ENCODE measurements at places on chromosomes 11 and 22.

GRCh38 chr11:288478-289397, at the start of gene PGGHG:
Gene PGGHG (plus strand): TSS chr11:289126. CDS start chr11:289817, 691 bp downstream.
- DNase-seq = peak; percentile 65

- DNase-seq = peak; percentile 54
These were observed 8.4 kb upstream of the FTH1 start for GRCh38 chr11:61975638-61976419.

GRCh38 chr11:43315966-43316365, 4.2 kb downstream of the API5 start:
- no peak for DNase-seq

DNA sequence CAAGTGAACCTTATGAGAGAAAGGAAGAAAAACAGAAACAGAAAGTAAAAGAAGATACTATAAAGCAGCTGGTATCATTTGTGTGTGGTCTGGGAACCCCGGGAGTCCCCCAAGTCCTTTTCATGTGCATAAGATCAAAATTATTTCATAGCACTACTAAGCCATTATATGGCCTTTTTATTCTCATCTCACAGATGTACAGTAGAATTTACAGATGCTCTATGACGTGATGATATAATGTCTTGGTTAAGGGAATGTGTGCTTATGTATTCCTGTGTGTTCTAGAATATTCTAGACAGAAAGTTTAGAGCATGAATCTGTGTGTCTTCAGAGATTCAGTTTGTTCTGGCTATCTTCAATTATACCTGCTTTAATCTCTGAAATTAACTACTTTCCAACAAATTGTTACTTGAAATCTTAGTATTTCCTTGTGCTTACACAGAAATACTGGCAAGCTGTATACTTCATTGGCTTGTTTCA, 8.6 kb upstream of the TPP1 start:
- no peak for DNase-seq

DNA sequence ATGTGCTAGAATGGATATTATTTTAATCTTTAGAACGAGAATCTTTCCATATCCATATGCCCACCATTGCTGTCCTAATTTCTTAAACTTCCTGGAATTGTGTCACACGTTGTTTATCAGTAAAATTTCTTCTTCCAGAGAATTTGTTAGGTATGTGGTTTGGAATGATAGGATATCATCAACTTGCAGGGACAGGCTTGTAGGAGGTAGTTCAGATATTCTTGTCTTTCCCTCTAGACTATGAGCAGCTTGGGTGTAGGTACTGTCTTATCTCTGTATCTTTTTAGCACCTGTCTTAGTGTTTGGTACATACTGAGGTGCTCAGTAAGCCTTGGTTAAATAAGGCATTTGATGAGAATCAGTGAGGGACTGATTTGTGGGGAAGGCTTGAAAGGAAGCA, 3.4 kb downstream of the CTNND1 start:
- no peak for DNase-seq

DNA sequence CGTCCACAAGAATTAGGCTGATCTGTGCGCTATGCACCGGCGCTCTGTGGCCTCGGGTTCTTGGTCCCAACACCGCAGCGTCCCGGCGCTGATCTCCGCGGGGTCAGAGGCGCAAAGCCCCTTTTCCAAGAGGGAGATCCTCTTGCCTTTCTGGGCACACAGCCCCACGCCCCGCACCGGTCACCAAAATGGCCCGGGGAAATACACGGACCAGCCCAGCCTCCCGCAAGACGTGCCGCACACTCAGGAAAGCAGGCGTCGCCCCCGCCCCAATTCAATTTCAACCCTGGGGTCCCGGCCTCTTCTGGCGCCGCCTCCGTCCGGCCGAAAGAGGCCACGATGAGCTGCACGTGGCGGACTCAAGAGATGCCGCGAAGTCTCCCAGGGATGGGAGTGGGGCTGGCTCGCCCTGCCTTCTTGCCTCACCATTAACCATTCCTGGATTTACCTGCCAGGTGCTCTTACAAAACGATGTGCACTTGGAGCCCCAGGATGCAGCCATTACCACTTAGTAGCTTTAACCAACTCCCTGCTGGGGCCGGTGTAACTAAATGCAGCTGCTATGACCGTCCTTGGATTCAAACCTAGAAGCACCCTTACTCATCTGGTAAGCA, 10.5 kb downstream of the PIWIL3 start:
- DNase-seq = no peak

GRCh38 chr11:95154514-95154913, 64.9 kb downstream of the ENDOD1 start:
- DNase-seq = peak; percentile 63

DNA sequence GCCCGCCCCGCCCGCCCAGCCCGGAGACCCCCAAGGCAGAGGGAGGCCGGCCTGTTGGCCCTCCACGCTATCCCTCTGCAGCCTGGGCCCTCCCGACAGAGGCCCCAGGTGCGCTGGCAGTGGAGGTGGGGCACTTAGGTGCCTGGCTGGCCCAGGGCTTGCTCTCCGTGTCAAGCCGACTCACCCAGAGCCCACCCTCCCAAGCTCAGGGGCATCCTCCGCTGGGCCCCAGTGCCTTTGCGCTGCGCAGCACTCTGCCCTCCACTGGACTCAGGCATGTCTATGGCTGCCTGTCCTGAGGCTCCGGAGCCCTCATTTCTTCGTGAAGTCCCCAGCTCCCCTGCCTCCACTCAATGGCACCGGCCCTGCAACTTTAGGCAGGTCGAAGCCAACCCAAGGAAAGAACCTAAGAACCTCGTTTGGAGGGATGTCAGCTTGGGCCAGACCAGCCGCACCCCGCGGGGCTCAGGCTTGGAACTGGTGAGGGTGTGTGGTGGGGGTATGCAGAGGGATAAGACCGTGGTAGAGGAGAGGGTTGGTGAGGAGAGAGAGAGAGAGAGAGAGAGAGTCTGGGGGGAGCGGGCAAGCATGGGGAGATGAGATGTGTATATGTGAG, 6.1 kb downstream of the SMIM45 start:
- DNase-seq = no peak

DNA sequence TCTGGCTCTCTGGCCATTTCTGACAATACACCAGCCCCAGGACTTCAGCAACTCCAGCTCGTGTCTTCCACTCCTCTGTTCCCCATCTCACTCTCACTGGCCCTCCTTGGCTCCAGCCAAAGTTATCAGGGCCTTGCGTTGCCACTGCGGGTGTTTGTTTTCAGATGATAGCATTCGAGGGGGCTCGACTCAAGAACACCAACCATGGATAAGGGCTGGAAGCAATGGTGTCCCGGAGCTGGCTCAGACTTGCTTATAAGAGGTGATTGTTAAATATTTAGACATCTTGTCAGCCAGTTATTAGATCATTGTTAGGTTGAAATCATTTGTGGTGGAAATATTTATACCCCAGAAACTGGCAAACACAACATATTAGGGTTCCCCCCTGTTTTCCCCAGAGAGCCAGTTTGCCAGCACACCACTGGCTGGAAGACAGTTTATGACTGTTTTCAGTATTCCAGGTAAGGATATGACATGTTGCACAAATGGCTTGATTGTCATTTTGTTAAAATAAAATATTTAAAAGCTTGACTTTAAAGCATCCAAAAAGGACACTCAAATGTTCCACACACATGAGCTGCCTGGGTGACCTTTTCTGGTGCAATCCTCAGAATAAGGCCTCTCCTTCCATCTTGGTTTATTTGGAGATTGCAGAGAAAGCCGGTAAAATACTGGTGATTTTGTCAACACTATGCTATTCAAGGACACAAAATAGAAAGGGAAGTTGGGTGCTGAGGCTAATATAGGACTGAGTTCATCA, 98.3 kb downstream of the FBXO7 start:
- no peak for DNase-seq

DNA sequence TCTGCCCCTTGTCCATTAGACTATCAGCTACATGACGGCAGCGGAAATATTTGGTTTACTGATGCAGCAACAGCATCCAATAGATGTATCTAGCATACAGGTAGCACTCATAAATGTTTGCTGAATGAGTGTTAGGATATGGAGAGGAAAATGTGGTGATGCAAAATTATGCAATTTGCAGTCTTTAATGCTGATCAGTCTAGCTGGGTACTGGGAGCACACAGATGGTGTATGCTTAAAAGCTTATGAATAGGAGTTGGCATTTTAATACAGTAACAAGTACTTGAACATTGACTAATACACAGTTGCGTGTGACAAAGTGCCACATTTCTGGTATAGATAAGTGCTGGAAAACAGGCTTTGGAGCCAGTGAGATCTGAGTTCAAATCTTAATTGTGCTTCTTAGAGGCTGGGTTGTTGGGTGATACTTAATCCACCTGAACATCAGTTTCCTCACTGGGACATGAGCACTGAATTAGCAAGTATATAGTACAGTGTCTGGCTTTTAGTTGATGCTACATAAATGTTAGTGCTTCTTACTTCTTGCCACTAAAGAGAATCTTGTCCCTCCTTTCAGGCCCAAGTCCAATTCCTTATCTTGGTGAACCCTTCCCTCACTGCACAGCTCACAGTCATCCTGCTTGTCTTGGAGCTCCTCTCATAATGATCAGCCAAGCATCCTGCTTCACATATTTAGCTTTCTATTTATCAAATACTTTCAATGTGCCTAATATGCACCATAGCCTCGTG, 99.6 kb downstream of the TIMP3 start:
- no peak for DNase-seq

GRCh38 chr11:58142761-58143160, 17.4 kb upstream of the OR9I1 start:
- no peak for DNase-seq

DNA sequence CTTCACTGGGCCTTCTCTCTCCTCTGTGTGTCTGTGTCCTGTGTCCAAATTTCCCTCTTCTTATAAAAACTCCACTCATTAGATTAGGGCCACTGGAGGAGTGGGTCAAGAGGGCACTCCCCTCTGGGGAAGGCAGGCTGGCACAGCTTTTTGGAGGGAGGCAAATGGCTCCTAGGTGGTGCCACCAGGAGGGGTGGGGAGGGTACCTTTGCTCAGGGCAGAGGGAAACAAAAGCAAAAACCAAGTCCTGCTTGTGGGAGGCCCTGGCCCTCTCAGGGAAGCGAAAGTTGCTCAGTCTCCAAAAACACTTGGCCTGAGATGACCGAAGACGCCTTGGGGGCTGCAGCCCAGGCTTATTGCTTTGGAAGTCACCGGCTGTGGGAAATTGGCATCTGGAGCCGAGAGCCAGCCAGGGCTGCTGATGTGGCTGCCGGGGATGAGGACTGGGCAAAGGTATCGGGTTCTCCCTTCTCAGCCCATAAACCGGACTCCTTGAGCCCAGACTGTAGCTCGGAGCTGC, 48.2 kb upstream of the ANO1 start:
- DNase-seq = no peak

DNA sequence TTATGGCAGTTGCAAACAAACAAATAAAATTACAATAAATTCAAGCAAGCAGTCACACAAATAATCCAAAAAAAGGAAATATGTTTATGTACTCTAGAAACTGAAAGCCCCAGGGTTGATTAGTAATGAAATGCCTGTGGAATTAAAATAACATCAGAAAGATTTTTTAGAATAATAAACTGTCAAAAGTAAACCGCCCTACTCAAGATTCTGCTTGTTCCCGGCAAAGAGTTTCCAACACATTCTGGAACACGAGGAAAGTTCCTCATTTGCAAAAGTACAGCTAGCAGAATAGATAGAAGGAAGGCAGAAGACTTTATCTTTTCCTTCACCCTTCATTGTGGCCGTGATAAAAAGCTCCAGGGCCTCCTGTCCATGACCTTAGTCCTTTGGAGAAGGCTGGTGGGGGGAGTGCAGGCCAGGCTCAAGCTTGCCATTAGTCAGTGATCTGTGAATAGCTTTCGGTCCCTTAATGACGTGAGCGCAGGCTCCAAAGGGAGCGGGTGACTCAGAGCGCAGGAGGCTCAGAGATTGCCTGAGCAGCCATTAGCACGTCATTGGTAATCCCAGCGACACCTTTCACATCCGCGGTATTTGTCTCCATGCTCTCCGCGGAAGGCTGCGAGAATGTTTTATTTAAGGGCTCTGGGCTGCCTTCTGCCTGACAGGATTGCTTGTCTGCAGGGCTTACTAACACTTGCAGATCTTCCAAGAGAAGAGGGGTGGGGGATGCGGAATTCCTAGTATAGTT, 458.3 kb downstream of the METTL15 start:
- DNase-seq = peak; percentile 3

- no peak for DNase-seq
These were observed 10.4 kb upstream of the MRGPRD start for GRCh38 chr11:68990995-68991780.

DNA sequence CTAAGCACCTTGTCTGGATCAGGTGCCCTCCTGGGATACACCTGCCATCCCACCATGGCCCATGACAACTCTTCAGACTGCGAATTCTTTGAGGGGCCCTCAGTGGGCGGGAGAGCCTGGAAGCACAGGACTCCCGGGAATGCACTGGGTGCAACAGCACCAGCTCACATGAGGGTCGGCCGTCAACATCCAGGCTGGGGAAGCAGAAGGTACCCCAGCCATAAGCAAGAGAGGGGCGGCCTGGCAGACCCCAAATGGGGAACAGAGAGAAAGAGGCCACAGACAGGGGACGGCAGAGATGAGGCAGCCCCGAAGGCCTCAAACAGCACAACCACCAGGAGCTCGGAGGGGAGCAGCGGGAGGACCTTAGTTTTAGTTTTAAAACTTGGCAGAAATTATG, 94.4 kb downstream of the PHF21B start:
- DNase-seq = no peak

GRCh38 chr11:82869657-82870056, 30.6 kb downstream of the PRCP start:
- peak; percentile 40 for DNase-seq

- no peak for DNase-seq
These were observed 315.9 kb downstream of the CADM1 start for GRCh38 chr11:115188188-115188897.

DNA sequence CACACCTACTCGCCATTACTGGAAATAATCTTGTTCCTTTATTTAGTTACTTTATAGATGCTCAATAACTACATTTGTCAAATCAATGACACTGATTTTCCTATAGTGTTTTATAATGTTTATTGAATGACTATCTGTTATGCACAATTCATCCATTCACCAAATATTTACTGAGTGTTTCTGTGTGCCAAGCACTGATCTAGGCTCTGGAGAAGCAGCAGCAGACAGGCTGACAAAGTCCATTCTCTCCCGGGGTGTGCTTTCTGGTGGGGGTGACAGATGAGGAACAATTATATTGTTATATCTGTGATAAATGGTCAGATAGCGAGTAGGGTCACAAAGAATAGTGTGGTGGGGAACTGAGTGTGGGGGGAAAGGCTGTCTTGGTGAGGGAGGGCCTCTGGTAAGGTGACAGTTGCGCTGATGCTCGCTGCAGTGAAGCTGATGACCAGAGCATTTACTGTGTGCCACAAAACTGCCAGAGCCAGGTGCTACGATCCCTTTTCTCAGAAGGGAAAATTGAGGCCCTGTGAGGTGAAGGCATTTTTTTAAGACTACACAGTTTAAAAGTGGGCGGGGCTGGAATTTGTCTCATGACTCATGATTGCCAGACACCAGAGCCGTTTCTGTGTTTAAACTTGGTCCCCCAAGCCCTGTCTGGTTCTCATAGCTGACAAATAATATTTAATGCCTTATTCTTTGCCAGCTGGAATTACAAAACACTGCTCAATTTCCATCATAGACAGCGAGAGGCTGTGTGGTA, 10.2 kb downstream of the PACS1 start:
- DNase-seq = peak; percentile 58
